ENCODE measurements at places on chromosomes 12 and 14.

- DNase-seq: no peak
Measured at GRCh38 chr12:53613821-53614220, 12.4 kb downstream of the ATF7 start.

DNA sequence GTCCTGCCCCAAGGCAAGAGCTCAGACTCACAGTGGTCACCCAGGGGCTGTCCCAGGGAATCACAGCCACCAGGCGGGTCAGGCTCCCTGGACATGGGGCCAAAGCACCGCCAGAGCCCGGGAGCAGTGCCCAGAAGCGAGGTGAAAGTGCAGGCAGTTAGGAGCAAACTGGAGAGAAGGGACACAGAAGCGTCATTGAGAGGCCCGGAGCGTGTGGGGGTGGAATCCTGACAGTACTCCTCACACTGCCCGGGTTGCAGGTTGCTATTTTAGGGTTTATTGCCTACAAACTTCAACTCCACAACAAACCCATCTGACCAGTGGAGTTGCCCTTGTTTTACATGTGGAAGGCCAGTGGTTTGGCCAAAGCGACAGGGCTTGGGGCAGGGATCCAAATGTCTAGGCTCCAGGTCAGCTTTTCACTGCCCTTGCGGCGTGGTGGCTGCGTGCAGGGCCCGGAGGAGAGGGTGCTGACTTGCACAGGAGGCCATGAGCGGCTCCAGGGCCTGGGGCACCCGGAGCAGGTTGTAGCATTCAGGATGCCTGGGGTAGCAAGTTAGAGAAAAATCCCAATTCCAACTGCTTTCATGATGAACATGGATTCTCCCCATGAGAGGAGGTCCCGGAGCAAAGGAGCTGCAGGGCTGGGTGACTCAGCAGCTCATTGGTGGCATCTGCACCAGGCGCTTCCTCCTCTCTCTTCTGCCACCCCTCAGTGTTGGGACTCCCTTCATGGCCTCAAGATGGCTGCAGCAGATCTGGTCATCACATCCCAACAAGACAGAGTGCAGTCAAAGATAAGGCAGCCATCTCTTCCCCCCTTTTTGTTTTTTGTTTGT, 112.3 kb upstream of the NCOR2 start:
- no peak for DNase-seq

DNA sequence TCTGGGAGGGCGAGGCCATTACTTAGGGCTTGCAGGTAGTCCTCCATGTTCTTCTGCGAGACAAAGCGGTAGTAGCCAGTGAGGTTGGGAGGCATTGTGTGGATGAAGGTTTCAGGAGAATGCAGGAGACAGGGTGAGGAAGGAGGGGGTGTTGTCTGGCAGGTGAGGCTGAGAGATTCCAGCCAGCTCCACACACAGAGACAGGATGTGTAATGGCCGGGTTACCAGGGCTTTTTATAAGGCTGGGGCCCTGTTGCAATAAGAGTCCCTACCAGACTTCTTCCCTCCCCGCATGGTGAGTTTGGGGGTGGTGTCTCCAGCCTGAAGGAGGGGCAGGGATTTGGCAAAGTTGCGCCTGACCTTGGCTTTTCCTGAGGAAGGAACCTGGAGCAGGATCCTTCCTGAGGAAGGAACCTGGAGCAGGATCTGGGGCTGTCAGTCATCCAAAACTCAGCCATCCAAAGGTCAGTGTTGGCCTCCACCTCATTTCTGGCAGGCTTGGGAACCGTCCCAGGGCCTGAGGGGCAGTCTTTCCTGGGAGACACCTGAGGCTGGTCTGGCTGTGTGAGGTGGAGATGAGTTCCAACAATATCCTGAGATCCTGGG, at the start of gene RBP5:
RBP5 (minus strand) TSS at position 209 of the 606 bp plus-strand sequence; CDS start at position 95, 114 bp downstream.
- DNase-seq: no peak

DNA sequence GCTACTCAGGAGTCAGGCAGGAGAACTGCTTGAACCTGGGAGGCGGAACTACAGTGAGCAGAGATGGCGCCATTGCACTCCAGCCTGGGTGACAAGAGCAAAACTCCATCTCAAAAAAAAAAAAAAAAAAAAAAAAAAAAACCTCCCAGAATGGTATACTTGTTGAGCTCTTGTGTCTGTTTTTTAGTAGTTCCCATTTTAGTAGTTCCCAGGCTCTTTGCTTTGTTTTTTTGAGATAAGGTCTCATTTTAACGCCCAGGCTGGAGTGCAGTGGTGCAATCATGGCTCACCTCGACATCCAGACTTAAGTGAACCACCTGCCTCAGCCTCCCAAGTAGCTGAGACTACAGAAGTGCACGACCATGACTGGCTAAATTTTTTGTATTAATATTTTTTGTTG, 13.4 kb downstream of the ATXN2 start:
- DNase-seq: no peak

DNA sequence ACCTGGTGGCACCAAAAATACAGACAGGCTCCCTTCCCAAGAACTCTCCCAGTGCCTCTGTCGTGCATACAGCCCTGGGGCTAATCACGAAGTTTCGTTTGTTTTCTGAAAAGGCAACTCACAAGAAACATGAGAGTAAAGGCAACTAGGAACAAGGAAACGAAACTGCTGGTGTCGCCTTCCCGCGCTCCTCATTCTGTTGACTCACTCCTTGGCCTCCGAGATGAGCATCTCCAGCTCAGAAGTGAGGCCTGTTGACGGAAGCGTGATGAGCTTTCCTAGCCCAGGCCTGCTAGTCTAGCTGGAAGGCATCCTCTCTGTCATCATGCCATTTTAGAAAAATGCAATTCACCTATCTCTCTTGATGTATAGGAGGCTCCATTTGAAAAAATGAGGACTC, 50.5 kb downstream of the TTC9 start:
- no peak for DNase-seq

- no peak for DNase-seq
Measured at GRCh38 chr14:75335571-75335970, 56.9 kb downstream of the FOS start.

- no peak for DNase-seq
Measured at GRCh38 chr14:40887912-40888311, 718.8 kb upstream of the LRFN5 start.

DNA sequence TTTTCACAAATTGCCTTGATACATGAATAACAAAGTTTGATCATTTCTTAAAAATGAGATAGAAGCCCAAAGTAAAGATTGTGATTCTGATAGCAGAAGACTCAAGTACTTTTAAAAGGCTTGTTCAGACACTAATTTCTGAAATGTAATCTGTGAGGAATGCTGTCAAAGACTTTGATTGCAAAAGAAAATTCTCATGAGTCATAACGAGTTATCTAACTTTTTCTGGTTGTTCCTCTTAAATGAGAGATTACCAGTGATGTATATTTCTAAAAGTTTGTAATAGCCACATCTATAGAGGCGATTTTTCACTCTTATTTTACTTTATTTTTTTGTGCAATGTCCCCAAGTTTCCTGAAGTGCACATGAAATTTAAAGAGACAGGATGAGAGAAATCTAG, 7.0 kb downstream of the PYGL start:
- DNase-seq: no peak

Data from GOT3 (cell line).